ENCODE measurements at places on chromosomes 7 and 10.
A peak's percentile ranks its signal among the peaks of the same experiment; 100 is the strongest.

GRCh38 chr7:104943502-104944343 lies 70.3 kb upstream of the KMT2E start:
- peak; percentile 83 for DNase-seq

DNA sequence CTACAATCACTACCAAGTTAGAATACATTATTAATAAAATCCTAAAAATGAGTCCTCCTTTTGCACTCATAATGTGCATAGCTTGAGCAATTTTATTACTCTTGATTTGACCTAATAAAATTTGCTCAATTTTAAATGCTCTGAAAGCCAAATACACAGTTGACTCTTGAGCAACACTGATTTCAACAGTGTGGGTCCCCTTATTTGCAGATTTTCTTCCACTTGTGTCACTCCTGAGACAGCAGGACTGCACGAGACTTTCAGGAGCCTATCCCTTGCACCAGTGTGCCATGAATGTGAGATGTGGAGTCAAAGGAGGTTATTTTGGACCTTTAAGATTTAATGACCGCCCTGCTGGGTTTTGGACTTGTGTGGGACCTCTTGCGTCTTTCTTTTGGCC lies 23.2 kb downstream of the RNF216 start:
- DNase-seq = no peak

- no peak for DNase-seq
Observed at GRCh38 chr7:123993996-123994395, 38.9 kb downstream of the TMEM229A start.

DNA sequence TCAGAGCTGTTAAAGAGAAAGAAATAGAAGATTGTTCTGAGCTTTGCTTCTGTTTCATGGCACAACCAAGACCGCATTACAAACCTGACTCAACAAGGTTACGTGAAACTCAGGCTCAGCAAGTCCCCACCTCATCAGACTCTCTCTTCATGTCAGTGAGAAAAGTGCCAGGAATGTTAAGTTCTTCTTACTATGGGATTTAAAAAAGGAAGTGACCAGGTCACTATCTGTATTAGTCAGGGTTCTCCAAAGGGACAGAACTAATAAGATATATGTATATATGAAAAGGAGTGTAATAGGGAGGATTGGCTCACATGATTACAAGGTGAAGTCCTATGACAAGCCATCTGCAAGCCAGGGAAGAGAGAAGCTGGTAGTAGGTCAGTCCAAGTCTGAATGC lies 25.4 kb upstream of the PAPSS2 start:
- no peak for DNase-seq

DNA sequence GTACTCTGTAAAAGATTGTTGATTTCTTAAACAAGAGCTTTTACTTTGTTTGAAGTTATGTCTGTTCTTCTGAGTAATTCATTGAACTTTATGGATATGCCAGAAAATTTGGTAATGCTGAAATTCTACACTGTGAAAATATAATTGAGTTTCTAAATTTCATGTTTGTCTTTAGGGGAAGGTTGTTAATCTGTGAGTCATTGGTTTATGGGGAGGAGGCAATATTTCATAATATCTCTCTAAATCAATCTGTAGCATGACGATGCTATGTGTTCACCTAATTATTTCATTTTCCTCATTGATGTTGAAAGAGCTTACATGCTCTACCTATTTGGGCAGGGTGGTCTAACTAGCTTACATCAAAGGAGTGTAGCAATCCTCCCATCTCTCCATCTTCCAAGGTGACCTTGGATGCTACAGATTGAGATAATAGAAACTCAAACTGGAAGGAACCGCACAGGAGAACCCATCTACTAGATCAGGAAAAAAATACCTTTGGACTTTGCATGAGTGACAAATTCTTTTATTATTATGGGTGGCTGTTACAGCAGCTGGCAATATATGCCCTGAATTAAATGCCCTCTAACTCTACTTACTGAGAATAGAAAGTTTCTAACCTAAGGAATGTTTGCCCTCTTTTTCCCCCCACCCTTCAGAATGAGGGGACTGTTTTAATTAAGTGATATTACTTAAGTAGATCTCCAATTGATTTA lies 8.4 kb upstream of the SNX13 start:
- DNase-seq = no peak

- DNase-seq = no peak
Observed at GRCh38 chr7:105689067-105689819, 108.0 kb upstream of the EFCAB10 start.

- no peak for DNase-seq
Observed at GRCh38 chr10:73168465-73168803, 515 bp downstream of the FAM149B1 start.

GRCh38 chr10:13969792-13970140 lies 361.0 kb downstream of the FRMD4A start:
- DNase-seq = no peak

DNA sequence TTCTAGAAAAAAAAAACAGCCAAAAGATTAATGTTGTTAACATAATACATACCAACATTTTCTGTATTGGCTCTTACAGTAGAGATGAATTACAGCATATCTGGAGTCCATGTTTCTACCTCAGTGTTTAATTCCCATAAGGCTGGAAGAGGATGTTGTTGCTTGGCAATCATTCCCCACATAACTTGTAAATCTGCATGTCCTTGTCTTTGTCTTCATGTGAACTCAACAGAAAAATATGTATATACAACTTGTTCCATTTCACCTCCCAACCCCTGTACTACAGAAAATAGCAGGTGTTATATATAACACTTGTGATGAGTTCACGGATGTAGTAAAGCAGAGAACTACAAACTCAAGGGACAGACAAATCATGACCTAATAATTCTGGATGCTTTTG lies 160.9 kb upstream of the SEMA3C start:
- DNase-seq = no peak

GRCh38 chr7:28536259-28536658 lies 123.9 kb downstream of the CREB5 start:
- DNase-seq = no peak

DNA sequence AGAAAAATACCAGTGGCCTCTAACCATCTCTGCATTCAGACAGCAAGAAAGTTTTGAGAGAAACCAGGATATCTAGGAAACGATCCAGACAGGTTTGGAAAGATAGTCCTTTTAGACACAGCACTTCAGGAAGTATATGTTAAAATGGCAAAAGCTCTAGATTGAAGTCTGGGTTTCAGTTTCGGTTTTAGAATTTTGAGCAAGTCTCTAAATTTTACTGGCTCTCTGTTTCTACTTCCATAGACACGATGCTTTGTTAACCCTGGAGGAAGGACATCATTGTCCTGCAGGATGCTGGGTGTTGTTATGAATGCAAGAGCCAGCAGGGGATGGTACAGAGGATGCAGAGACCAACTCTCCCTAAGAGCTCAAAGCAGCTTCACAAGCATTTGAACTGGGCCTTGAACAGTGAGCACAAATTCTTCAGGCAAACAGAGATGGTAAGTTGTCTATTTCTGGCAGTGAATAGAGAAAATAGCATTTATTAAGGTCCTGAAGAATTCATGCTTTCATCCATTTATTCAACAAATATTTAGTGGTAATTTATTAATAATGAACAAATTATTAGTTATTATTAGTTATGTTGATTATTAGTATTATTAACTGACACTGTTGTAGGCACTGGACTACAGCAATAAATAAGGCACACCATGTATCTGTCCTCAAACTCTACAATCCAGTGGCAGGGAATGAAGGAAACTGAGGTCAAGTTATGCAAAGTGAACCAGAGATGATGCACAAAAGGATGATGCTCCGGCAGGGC lies 152.7 kb upstream of the NRP1 start:
- no peak for DNase-seq

GRCh38 chr10:50286996-50287803 lies 35.9 kb upstream of the ASAH2 start:
- DNase-seq = no peak

DNA sequence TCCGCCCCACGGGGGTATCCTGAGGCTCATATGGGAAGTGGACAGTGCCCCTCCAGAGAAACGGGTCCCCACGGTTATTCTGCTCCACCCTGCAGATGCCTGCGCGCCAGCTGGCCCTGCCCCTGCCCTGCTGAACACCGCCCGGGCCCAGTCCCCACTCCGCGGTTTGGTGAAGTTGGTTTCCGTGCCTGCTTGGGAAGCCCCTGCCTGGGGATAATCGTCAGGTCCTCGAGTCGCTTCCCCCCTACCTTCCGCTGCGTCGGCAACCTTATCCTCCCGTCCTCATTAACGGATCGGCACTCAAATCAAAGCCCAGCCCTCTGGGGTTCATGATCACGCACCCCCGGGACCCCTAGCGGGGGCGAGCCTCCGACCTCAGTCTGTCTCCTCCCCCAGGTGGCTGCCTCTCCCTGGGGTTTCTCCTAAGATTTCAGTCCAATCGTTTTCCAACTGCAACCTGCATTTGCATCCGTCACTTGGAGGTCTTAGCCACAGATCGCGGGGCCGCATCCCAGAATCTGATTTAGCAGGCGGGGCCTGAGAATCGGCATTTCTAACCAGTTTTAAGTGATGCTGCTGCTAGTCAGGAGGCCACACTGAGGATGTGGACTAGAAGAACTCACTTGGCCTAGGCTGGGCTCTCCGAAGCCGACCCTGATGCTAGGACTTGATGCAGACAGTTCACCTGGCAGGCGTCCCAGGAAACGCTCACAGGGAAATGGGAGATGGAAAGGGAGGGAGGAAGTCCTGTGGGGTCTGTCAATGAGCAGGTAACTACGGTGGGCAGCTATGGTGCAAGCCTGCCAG lies 27.6 kb downstream of the WDR86 start:
- no peak for DNase-seq

DNA sequence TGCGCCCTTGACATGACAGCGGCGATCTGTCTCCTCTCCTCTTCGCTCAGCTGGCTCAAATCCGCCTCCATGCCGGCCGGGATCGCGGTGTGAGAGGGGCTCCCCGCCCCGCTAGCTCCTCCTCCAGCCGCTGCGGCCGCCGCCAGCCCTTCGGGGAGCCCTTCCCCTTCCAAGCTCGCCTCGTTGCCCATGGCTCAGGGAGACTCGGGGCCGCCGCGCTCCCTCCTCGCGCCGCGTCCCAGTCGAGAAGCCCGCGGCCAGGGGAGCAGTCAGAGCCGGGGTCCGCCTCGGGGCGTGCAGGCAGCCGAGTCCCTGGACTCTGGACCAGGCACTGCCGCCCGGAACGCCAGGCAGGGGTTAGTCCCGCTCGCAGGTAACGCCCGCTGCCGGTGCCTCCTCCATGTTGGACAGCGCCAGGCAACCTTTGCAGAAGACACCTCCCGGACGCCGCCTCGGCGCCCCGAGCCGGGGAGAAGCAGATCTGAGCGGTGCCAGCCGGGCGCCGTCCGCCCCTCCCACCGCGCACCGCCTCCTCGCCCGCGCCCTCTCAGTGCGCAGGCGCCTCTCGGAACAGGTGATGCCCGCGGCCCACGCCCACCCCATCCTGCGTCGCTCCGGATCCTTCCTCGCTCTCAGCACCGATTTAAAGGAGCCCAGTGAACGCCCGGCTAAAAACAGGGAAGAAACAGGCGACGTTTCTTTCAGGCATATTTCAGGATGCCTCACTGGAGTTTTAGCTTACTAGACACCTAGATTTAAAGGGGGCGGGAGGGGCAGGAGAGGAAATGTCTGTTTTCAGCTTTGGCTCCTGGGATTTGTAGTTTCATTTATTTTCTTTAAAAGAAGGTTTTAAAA lies at the start of gene PCLO:
PCLO (minus strand) TSS at position 483 of the 855 bp plus-strand sequence; CDS start at position 191, 292 bp downstream.
- DNase-seq = peak; percentile 68

- no peak for DNase-seq
Observed at GRCh38 chr10:393787-394438, 258.7 kb downstream of the ZMYND11 start.

DNA sequence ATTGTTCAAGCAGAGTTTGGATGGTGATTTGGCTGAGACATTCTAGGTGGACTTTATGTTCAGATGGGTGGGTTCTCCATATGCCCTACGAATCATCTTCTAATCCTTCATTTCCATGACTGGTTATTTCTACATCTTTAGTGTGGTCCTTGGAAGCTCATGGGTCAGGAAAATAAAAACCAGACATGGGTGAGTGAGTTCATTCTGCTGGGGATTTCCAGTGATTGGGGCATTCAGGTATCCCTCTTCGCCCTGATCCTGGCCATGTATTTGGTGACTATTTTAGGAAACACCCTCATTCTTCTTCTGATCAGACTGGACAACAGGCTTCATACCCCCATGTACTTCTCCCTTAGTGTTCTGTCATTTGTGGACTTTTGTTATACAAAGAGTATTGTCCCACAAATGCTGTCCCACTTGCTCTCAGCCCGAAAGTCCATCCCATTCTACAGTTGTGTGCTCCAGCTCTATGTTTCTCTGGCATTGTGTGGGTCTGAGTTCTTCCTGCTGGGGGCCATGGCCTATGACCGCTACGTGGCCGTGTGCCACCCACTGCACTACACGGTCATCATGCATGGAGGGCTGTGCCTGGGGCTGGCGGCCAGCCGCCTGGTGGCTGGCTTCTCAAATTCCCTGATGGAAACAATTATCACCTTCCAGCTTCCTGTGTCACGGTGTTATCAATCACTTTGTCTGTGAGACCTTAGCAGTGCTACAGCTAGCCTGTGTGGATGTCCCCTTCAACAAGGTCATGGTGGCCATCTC lies 19.2 kb upstream of the OR6B1 start:
- DNase-seq = no peak

- no peak for DNase-seq
Observed at GRCh38 chr10:70518695-70519094, 40.1 kb downstream of the PALD1 start.

GRCh38 chr7:102173669-102174068 lies 113.0 kb upstream of the SH2B2 start:
- no peak for DNase-seq

DNA sequence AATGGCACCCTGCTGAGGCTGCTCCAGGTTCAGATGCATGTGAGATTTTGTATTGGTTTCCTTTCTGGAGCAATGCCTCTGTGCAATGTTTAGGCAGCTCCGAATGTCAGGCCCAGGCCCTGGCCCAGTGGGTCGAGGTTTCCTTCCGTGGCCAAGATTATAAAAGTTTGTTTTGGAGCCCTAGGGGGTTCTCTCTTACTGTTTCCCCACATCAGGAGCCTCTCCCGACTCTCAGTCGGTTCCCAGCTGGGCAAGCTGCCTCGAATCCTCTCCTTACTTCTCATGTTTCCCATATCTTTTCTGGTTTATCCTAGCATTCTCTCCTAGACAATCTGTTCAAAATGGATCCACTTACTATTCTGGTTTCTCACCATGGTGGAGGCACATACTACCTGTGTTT lies 11.0 kb downstream of the TMEM140 start:
- DNase-seq = no peak

DNA sequence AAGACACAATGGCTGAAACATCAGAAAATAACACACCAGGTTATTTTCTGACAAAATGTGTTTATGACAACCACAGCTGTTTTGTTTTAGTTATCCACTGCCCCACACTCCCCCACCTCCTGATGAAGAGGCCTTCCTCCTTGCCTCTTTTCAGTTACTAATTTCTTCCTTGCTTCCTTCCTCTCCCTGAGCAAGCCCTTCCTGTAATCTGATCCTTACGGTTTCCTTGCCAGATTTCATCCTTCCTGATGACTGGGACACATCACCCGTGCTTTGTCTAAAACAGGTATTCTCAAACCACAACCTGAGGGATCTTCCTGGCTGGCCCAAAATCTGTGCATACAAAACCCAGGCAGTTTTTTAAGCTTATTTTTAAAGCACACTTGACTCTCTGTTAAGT lies 39.4 kb downstream of the CHST15 start:
- DNase-seq = no peak

- peak; percentile 74 for DNase-seq
Observed at GRCh38 chr7:116528008-116528789, 3.4 kb downstream of the CAV1 start.
